Fibroblast of upper back skin (primary cell): ENCODE measurements at places on chromosomes 6 and 20.

DNA sequence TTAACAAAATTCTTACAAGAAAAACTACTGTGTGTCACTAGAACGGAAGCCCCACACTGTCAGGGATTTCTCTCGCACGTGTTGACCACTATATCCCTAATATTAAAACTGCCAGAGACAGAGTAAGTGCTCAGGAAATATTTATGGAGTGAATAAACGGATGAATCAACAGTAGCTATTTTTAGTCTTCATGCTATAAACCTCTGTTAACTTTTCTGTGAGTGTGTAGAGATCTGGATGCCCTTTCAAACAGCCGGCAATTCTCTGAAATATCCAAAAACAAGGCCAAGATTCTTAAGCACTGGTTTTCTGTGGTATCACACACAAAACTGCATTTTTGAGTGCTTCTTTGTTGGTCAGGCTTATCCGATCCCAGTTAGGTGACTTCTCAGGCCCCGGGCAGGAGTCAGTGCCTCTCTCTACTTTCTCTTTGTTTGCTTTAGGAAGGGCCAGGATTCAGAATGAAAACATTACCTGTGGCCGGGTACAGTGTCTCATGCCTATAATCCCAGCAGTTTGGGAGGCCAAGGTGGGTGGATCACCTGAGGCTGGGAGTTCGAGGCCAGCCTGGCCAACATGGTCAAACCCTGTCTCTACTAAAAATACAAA, 15.7 kb downstream of the ATP9A start:
- peak; percentile 89 for DNase-seq

GRCh38 chr6:66605971-66606370, 898.9 kb upstream of the EYS start:
- DNase-seq = peak; percentile 11

GRCh38 chr6:19879663-19880062, 42.5 kb downstream of the ID4 start:
- DNase-seq = no peak

- peak; percentile 32 for DNase-seq
Observed at GRCh38 chr6:111852725-111853124, 20.5 kb downstream of the FYN start.

DNA sequence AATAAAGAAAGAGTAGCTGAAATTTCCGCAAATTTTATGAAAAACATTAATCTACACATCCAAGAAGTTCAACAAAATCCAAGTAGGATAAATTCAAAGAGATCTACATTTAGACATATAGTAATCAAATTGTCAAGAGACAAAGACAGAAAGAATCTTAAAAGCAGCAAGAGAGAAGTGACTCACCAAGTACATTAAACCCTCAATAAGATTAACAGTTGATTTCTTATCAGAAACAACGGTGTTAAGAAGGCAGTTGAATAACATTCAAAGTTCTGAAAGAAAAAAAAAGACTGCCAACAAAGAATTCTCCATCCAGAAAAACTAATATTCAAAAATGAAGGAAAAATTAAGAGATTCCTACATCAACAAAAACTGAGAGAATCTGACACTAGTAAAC, 19.2 kb downstream of the BPIFA1 start:
- DNase-seq = no peak

DNA sequence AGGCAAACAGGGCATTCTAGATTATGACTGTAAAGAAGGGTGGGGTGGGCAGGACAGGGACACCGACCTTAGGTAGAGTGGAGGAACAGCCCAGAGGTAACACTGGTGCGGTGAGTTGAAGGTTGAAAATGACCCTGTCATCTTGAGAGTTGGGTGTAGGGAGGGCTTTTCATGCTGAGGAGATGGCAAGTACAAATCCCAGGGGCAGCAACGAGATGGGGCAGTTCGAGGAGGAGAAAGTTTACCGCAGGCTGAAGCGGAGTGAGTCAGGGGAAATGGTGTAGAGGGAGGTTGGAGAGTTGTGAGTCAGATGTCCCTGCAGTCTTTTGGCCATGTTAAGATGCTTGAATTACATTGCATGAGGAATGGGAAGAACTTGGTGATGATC, 101.1 kb downstream of the HIVEP1 start:
- peak; percentile 74 for DNase-seq
